ENCODE measurements at places on chromosomes 5 and 9.
A peak's percentile ranks its signal among the peaks of the same experiment; 100 is the strongest.

DNA sequence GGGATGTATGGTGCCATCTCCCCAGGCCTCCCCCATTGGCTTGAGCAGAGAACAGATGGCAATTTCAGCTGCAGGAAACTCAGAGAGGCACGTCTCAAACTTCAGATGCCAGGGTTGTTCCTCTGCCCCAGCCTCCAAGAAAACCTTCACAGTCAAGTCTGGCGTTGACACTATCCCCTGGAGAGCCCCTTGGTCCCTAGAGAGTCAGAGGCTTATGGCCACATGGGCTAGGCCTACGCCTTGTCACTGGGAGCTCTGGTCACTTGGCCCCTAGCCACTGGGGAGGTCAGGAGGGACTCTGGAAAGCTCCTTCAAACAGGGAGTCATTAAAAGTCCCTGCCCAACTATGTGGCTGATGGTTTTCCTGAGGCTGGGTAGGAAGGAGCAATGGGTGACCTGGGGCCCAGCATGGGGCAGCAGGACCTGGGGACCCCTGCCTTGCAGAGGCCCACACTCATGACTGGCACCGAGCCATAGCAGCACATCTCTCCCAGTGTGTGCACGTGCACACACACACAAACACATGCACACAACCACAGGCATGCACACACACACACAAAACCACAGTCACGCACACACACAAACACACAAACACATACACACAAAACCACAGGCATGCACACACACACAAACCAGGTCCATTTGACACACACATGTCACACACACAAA, 144.2 kb downstream of the GADD45G start:
- DNase-seq, result no peak

DNA sequence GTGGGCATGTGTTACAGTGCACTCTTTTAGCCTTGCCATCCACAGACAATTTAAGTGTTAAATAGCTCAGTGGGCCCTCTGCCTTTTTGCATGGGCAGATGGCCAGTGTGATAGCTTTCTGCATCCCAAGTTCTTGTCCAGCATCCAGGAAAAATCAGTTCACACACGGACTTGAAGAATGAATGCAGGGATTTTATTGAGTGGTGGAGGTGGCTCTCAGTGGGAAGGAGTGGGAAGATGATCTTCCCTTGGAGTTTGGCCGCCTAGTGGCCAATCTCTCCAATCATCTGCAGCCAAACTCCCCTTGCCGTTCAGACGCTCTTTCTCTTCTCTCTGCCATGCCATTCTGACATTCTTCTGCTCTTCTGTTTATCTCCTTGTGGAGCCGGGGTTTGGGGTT, 322.4 kb upstream of the GRAMD2B start:
- no peak for DNase-seq

- no peak for DNase-seq
Measured at GRCh38 chr5:135835766-135836165, 1.3 kb downstream of the SLC25A48 start.

DNA sequence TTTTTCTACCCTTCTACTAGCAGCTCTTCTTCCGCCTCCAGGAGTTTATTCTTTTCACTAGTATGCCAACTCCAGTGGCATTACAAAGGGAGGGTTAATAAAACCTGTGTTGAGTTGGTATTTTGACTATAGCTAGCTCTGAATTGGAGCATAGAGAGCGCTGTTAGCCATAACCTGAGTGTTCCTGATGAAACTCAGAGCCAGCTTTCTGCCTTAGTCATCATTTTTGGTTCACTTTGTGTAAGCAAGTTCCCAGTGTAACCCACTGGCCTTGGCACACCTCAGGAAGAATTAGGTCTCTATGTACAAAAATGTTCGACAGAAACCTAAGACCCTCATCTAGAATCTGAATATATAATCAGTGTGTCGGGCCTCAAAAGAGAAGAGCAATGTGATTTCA, 238.9 kb downstream of the NR3C1 start:
- DNase-seq, result no peak

DNA sequence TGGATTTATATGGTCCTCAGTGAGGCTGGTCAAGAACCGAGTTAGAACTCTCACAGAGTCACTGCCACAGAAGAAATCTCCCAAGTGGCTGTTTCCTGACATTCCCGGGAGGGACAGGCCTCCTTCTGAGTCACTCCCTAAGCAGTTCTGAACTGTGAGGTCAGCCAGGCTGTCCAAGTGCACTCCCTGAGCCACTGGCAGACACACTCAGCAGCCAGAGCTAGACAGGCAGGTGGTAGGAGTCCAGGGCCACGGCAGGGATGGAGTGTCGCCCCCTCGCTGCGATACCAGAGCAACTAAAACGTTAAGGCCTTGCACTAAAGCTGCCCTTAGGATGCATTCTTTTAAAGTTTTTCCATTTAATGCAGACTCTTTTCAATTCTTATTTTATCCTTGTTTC, 3.4 kb downstream of the IL4 start:
- DNase-seq, result peak; percentile 84

DNA sequence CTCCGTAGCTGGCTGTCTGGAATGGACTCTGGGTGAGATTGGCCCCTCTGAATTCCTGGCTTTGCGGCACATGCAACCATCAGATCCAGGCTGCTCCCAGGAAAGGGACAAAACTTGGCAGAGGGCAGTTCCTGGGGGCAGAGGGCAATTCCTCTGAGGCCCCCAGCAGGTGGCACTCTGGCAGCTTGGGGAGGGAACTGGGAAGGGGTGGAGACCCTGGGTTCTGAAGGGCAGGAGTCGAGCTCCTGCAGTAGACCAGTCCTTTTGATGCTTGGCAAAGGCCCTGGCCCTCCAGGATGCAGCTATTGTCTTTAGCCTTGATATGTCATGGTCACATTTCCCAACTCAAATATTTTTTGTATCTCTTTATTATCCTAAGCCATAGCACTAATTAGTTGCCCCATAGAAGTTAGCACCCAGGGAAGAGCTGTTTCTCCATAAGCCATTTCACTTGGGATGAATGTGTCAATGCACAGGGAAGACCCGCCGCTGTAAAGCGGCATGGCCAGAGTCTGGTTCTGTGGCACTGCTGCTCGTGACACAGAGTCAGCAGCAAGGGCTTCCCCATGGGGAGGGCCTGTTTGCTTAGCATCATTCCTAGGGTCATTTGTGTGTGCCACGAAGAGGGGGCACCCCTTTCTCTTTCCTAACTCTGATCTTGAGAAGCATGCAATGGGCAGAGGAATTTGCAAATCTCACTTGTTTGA, 51.2 kb upstream of the CDK20 start:
- no peak for DNase-seq

DNA sequence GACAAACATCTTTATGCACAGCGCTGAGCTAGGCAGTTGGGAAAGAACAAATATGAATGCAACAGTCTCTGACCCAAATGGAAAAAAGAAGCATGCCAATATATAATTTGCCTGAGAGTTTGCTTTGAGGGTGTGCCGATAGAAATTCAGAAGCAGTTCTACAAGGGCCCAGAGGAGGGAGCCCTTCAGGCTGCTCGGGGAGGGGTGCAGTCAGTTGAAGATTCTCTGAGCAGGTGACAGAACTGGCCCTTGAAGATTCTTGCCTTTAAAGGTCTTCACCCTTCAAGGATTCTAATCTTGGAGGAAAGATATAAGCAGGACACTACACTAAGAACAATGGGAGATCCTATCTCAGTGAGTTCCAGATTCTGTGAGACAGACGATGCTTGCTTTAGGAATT, 3.7 kb upstream of the PAPPA start:
- DNase-seq, result peak; percentile 23

GRCh38 chr5:129474544-129474943, 14.4 kb downstream of the ADAMTS19 start:
- no peak for DNase-seq

DNA sequence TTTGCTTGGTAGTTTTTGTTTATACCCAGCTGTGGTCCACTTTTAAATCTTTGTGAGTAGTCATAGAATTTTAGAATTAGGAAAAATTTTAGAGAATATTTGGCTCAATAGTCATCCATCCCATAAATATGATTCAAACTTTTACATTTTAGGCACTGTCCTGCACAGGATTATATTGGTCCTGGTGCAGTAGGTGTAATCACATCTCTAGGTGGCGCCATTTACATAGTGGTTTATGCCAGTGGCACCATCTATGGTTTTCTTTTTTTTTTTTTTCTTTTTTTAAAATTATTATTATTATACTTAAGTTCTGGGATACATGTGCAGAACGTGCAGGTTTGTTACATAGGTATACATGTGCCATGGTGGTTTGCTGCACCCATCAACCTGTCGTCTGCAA, 260.7 kb upstream of the KCNN2 start:
- DNase-seq, result peak; percentile 66

- DNase-seq, result no peak
Measured at GRCh38 chr9:99037769-99038483, 67.0 kb upstream of the TGFBR1 start.

DNA sequence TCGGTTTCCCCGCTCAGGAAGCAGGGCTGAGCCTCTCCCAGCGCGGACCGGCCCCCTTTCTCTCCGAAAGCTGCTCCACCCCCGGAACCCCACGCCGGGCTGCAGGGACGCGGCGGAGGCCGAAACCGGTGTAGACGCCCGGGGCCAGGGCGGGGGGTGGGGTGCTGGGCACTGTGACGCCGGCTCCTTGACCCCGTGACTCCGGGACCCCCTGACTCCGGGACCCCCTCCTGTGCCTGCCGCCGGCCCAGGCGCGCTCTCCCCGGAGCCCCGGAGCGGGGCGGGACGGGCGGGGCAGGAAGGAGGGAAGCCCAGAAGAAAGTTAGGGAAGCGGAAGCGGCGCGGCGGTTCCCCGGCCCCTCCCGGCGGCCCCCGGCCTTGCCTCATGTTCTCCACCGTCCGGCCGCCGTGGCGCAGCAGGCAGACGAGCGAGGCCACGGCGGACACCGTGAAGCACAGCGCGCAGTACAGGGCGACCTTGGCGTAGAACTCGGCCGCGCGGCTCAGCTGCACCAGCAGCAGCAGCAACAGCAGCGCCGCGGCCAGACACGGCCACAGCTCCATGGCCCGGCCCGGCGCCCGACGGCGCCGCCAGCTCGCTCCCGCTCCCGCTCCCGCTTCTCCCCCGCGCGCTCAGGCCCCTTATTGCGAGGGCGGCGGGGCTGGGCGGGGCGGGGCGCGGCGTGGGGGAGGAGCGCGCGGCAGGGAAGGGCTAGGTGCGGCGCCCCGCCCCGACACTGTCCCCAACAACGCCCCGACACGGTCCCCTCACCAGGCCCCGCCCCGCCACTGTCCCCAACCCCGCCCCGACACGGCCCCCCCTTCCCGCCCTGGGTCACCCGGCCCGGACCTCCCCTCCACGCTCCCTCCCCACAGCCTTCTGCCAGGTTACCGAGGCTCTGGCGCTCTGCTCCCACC, at the start of gene AGPAT2:
Gene AGPAT2 (minus strand): TSS at position 664 of the 918 bp plus-strand sequence. CDS start 100 bp downstream, at position 564.
- no peak for DNase-seq

DNA sequence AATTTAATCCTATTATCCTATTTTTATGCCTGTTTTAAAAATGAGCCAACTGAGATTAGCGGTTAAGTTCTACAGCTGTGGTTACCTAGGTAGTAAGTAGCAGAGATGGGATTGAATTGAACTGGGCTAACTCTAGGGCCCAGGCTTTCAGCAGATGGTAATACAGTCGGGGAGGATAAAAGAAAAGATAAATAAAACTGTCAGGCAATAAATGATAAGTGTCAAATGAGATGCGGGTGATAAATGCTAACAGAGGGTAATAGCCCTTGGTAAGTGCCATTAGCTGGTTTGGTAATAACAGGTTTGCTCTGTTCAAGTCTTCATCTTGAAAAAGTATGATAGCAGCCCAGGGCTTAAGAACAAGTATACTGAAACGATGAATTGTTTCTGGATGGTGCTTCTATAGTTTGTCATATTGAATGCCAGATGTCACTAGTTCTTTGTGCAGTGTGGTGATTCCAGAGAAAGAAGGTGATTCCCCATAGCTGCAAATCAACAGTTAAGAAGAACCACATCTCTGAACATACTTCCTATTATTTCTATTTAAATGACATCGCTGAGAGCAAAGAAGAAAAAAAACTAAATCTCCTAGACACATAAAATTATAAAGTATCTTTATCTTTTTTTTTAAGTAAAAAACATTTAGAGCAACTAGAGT, 360.8 kb upstream of the PANK3 start:
- no peak for DNase-seq

- peak; percentile 36 for DNase-seq
Measured at GRCh38 chr5:58366461-58366860, 93.4 kb downstream of the PLK2 start.

- no peak for DNase-seq
Measured at GRCh38 chr5:64727150-64727549, 36.8 kb downstream of the SHISAL2B start.

DNA sequence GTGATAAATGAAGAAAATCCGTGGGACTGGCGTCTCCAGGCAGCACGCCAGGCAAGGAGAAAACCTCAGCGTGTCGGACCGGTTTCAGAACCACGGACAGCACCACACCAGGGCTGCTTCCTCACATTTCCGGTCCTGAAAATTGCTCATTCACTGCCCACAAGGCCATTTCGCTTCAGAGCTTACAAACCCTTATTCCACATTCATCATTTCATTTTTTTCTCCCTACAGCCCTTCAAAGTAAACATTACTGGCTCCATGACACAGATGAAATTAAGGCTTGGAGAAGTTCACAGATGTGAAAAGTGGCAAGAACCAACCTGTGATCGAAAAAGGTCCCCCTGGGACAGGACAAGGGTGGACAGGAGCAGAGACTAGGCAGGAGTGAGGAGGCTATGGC, 1.5 kb upstream of the GPRIN1 start:
- peak; percentile 85 for DNase-seq

DNA sequence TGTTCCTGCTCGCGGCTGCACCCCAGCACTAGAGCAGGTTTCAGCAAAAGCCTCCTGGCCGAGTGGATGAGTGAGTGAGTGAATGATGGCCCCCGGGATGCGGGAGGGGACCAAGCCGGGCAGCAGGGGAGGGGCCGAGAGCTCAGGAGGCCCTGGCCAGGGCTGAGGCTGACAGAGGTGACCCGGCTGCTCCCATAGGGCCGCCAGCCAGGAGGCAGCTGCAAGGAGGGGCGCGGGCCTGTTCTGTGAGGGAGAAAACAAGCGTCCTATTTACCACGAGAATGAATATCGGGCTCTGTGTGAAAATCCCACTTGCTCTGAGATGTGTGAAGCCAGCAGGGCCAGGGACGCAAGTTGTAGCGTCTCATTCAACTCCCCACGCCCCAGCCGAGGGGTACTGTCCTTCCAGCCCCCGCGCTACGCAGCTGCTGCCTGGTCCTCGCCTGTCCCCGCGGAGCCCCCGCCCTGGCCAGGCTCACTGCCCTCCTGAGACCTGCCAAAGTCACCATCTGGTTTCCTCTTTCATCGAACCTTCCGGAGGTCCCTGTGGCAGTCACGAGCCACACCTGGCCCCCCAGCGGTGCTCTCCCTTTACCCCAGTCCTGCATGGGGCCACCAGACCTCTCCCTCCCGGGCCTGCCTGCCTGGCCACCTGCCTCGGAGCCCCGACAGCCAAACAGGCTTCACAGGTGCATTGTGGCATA, 38.8 kb downstream of the RASGEF1C start:
- DNase-seq, result no peak

DNA sequence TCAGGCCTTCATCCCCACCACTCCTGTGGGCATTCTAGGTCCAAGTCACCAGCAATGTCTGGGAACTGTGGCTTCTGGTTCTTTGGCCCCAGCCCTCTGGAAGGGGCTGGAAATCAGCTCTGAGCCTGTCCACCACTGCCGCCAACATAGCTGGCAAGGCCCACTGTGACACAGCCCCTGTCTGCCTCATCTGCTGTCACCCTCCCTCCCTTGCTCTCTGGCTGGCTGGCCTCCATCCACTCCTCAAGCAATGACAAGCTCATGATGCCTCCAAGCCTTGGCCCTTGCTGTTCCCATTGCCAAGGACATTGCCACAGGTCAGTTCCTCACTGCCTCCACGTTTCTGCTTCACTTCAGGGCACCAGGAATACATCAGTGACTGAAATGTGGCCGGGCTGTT, 93.7 kb downstream of the LHX2 start:
- no peak for DNase-seq

Data from kidney capillary endothelial cell (primary cell).